Skin of body (tissue), 3 donors: ENCODE measurements at places on chromosomes 3 and 15. TPM values are rescaled to one million over a fixed set of nuclear protein-coding genes. Genes with fewer than 3 reads are reported as not detected.

- no peak for DNase-seq
These were observed 218.6 kb downstream of the TBC1D2B start for GRCh38 chr15:77858792-77859490.

DNA sequence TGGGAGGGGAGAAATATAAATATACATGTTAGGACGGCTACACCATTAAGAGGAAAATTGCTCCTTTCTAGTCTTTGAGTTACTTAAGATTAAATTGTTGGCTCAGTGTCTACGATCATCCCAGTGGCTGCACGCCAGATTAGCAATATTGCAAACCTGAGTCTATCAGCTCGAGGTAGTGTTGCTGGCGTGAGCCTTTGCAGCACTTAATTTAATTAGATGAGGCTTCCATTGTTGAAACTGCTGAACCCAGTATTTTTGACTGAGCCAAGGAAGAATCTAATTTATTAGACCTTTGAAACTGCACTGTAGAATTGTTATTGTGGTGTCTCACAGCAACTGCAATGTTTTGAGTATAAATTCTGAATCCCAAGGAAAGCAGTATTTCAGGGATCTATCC is 782.4 kb upstream of the ROBO1 start:
- no peak for DNase-seq

PRICKLE2 gene
- 34.0 TPM for total RNA-seq

DAZL gene
- not detected for total RNA-seq

FOXB1 gene
- total RNA-seq: not detected
